ENCODE measurements at places on chromosomes 11 and 22.

DNA sequence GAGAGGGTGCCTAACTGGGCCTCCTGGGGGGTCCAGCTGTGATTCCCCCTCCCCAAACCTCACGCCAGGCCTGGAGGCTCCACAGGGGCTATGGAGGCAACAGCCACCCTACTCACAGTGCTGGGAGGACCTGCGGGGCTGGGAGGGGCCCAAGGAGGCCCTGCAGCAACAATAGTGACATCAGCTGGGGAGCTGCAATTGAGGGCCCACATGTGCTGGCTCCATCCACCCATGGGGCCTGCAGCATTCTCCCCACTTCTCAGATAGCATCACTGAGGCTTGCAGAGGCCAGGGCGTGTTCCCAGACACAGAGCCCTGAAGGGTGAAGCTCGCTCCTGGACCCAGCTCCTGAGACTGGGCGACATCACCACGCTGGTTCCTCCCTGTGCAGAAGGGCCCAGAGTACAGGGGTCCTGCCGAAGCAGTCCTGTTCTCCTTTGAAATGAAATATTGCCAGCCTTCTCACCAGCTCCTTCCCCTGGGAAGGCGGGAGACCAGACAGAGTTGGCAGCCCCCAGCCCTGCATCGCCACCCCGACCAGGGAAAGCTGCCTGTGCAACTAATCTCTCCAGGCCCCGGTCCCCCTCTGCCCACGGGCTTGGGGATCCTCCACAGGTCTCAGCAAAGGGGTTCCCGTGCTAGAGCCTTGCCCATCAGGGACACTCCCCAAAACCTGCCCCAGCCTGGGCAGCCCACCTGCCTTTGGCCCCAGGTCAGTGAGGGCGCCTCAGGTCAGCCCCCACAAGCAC, 8.9 kb upstream of the TBX1 start:
- DNase-seq: no peak

GRCh38 chr22:47102081-47102480, 339.6 kb downstream of the TBC1D22A start:
- no peak for DNase-seq

DNA sequence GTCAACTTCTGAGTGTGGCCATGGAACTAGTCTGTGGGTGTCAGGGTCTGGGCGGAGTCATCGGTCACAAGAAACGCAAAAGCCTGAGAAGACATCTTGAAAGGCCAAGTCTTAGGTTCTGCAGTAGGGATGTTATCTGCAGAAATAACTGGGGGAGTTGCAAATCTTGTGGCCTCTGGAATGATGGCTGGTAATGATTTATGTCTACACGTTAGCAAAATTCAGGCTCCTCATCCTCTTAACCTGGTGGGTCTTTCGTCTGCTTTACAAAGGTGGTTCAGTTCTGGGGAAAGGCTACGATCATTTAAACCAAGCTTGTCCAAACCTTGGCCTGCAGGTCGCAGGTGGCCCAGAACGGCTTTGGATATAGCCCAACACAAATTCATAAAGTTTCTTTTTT, 7.4 kb upstream of the CYB5R3 start:
- no peak for DNase-seq

DNA sequence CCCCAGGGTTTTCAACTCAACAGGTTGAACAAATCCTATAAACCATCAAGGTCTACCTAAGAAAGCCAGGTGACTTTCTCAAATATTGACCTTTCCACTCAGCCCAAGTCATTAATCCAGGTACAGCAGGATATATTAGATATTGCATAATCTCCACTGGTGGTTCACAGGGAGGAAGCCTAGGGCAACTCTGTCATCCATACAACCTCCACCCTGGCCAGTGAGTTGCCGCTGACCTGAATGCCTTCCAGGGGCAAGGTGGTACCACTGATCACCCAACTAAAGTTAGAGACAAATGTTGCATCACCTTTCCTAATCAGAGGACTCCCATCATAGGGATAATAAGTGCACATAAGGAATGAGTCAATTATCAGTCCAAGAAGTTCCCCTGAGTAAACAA, 22.9 kb downstream of the GUCD1 start:
- no peak for DNase-seq

DNA sequence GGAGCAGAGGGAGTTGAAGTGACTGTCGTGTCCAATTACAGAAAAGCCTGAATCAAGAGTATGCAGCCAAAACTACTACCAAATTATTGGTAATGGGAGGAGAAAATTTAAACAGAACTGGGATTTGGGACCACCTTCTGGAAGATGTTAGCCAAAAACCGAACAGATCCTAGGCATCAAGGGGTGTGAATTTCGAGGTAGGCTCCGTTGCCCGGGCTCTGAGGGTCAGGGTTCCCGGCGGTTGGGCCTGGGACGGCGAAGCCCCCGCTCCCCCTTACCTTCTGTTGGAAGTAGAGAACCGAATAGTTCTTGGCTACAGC, 313 bp downstream of the PRCP start:
- DNase-seq: no peak

DNA sequence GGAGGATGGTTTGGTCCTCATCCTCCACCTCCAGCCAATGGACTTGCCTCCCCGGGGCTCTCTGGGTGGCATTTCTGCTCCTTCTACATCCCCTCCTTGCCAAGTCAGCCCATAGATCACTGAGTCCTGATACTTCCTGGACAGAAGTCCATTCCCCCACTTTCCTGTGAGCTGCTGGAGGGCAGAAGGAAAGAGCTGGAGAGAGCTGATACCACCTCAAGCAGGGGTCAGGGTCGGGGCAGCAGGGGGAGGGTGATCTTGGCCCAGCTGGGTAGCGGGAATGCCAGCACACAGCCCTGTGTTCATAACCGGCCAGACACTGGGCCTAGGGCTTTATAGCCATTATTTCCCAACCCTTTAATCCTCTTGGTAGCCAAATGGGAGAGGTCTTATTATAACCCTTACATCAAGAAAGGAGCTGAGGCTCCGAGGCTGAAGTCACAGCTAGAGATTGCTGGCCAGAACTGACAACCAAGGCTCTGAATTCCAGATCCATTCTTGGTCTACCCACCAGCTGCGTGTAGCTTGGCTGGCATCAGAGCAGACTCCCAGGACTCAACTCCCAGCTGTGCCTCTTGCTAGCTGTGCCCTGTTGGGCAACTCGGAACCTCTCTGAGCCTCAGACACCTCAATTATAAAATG, 39.9 kb downstream of the CD6 start:
- no peak for DNase-seq

- DNase-seq: no peak
These were observed 6.3 kb upstream of the SH3BP1 start for GRCh38 chr22:37633089-37633624.

DNA sequence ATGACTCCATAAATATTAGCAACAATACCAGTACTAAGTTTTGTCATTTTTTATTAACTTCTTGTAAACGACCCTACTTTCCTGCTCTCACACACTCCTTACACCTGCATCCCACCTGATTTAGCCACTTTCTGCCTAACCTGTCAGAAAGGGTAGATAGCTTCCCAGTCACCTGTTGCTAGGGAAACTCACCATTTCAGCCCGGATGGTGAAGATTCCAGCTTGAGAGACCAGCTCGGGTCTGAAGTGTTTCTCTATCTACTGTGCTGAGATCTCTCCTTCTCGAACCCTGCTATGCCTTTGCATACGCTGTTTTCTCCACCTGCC, at the start of gene PARVG:
Gene PARVG, plus strand, starts transcription at position 220 of the 327 bp plus-strand sequence. CDS start 2,405 bp downstream, outside the sequence.
- DNase-seq: no peak

Data from cerebellar nuclear complex (tissue), 1 donor.